ENCODE measurements at places on chromosomes 3 and 15.
A peak's percentile ranks its signal among the peaks of the same experiment; 100 is the strongest.

GRCh38 chr3:131535596-131535995 is 32.8 kb upstream of the MRPL3 start:
- no peak overlapping the region for H3K27ac ChIP-seq
- no peak for DNase-seq
- H3K4me3 ChIP-seq = no peak overlapping the region
- H3K27me3 ChIP-seq = no peaks in the 10 kb centered on the region
- no peaks in the 10 kb centered on the region for H3K4me1 ChIP-seq

DNA sequence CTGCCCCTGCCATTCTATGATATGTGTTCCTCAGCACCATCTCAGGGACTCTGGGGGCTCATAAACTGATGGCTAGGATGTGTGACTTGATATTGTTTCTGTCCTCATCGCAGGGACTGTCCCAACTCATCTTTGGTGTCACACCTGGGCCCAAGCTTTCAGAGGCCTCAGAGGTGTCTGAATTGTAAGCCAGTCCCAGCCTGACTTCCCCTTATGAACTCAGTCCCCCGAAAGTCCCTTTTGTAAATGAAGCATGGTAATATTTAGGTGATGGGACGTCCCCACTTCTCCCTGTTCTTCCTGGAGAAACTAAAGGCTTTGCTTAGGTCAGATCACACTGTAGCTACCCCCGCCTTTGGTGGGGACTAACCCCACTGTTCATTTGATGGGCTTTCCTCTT is 142.4 kb upstream of the TLE3 start:
- H3K27me3 ChIP-seq = peaks cover 39% of the 10 kb centered on the region
- peaks cover 44% of the 10 kb centered on the region for H3K4me1 ChIP-seq
- peaks cover 2% of the 10 kb centered on the region for H3K36me3 ChIP-seq
- H3K27ac ChIP-seq = no peak overlapping the region

- DNase-seq = peak; percentile 56
- peak overlapping the region; percentile 67 for H3K4me3 ChIP-seq
- peak overlapping the region; percentile 99 for H3K27ac ChIP-seq
- H3K27me3 ChIP-seq = no peaks in the 10 kb centered on the region
- H3K4me1 ChIP-seq = peaks cover 85% of the 10 kb centered on the region
These were observed 128.3 kb upstream of the BHLHE40 start for GRCh38 chr3:4850928-4851265.

GRCh38 chr15:29126821-29127461 is 142.7 kb downstream of the NSMCE3 start:
- H3K36me3 ChIP-seq = no peaks in the 10 kb centered on the region
- H3K27ac ChIP-seq = no peak overlapping the region
- H3K4me3 ChIP-seq = no peak overlapping the region
- no peaks in the 10 kb centered on the region for H3K4me1 ChIP-seq
- no peak for DNase-seq

GRCh38 chr15:94259863-94260262 is 28.5 kb downstream of the MCTP2 start:
- H3K36me3 ChIP-seq = peaks cover 29% of the 10 kb centered on the region
- peaks cover 69% of the 10 kb centered on the region for H3K4me1 ChIP-seq
- no peak overlapping the region for H3K4me3 ChIP-seq

DNA sequence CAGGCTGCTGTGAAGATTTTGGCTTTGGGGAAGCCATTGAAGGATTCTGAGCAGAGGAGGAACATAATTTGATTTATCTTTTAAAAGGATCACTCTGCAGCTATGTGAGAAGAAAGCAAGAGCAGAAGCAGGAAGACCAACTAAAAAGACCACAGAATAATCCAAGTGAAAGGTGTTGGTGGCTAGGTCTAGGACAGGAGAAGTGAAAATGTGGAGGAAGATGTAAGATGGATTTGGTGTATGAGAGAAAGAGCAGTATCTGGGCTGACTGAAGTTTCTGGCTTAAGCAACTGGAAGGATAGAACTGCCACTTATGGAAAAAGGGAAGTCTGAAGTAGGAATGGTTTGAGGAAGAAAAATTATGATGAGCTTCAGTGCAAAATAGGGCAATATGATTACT is 62.0 kb downstream of the SFMBT1 start:
- peaks cover 23% of the 10 kb centered on the region for H3K4me1 ChIP-seq
- DNase-seq = no peak
- no peaks in the 10 kb centered on the region for H3K27me3 ChIP-seq
- H3K4me3 ChIP-seq = peak overlapping the region; percentile 38

- no peak overlapping the region for H3K4me3 ChIP-seq
- no peak overlapping the region for H3K27ac ChIP-seq
- DNase-seq = no peak
- H3K27me3 ChIP-seq = no peaks in the 10 kb centered on the region
- H3K4me1 ChIP-seq = no peaks in the 10 kb centered on the region
These were observed 322.7 kb upstream of the ZNF717 start for GRCh38 chr3:76107935-76108570.

- H3K27me3 ChIP-seq = peaks cover 5% of the 10 kb centered on the region
- H3K27ac ChIP-seq = no peak overlapping the region
- no peak overlapping the region for H3K4me3 ChIP-seq
- DNase-seq = no peak
- no peaks in the 10 kb centered on the region for H3K4me1 ChIP-seq
- H3K36me3 ChIP-seq = no peaks in the 10 kb centered on the region
These were observed 206.7 kb downstream of the ZNF621 start for GRCh38 chr3:40731445-40731844.

- no peak overlapping the region for H3K27ac ChIP-seq
- peaks cover 2% of the 10 kb centered on the region for H3K27me3 ChIP-seq
- peaks cover 13% of the 10 kb centered on the region for H3K4me1 ChIP-seq
These were observed 4.0 kb downstream of the TMEM89 start for GRCh38 chr3:48617559-48617958.

GRCh38 chr3:28915741-28916500 is 364.9 kb upstream of the RBMS3 start:
- peaks cover 31% of the 10 kb centered on the region for H3K4me1 ChIP-seq
- no peak overlapping the region for H3K27ac ChIP-seq
- DNase-seq = no peak
- H3K27me3 ChIP-seq = peaks cover 10% of the 10 kb centered on the region
- no peak overlapping the region for H3K4me3 ChIP-seq

DNA sequence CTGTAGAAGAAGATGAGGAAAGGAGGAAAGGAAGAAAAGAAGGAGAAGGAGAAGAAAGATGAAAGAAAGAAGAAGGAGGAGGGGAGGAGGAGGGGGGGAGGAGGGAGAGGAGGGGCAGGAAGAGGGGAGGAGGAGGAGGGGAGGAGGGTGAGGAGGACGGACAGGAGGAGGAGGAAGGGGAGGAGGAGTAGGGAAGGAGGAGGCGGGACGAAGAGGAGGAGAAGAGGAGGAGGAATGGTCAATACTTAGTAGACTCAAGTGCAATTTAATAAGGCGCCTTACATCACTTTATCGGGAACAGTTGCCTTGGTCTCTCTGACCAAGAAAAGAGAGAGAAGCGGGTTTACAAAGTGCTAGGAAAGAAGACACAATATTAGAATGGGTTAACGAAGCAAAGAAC is 23.7 kb upstream of the NR2E3 start:
- DNase-seq = no peak
- peaks cover 1% of the 10 kb centered on the region for H3K4me1 ChIP-seq
- peaks cover 2% of the 10 kb centered on the region for H3K27me3 ChIP-seq
- no peak overlapping the region for H3K27ac ChIP-seq

DNA sequence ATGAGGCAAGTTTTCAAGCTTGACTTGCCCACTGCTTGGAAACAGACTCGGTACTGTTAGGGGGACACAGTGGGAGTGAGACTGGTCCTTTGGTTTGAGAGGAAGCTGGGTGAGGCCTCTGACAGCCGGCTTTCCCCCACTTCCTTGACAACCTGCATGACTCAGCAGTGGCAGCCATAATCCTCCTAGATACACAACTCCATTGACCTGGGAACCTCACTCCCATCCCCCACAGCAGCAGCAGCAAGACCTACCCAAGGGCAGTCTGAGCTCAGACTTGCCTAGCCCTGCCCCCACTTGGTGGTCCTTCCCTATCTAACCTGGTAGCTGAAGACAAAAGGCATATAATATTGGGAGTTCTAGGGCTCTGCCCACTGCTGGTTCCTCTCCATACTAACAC is 1043.5 kb upstream of the ALCAM start:
- no peaks in the 10 kb centered on the region for H3K36me3 ChIP-seq
- no peaks in the 10 kb centered on the region for H3K27me3 ChIP-seq
- no peaks in the 10 kb centered on the region for H3K4me1 ChIP-seq
- H3K27ac ChIP-seq = no peak overlapping the region
- no peak for DNase-seq
- H3K4me3 ChIP-seq = no peak overlapping the region

DNA sequence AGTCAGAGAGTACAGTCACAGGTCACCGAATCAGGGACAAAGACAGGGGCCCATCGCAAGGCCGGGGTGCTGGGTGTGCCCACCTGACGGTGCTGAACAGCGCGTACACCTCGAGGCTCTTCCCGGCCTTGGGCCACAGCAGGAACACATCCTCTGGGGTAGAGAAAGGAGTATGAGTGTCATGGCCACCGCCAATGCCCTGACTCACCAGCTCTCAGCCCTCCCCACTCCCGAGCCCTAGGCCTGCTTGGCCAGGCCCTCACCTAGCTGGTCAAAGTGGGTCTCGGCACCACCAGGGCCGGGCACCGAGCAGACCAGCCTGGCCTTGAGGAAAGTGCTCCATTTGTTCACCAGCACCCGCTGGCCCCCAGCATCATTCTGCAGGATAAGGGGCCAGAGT is 4.2 kb downstream of the SEMA3G start:
- no peaks in the 10 kb centered on the region for H3K36me3 ChIP-seq
- no peak for DNase-seq
- no peak overlapping the region for H3K27ac ChIP-seq

DNA sequence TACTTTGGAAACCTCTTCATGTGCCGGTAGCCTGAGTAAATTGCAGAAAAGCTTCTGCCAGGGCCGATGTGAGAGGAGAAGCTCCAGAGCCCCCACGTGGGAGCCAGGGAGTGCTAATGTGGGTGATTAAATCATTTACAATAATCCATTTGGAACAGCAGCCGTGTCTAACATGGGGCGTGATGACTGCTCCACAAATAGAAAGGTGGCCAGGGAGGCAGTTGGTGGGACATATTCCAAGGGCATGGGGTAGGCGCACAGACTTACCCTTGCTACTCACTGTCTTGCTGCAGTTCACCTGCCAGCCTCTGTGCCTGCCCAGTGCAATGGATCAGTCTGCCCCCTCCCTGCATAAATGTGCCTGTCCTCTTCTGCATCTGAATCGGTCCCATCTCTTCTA is 39.3 kb upstream of the INSYN1 start:
- H3K27me3 ChIP-seq = no peaks in the 10 kb centered on the region
- no peak overlapping the region for H3K27ac ChIP-seq
- H3K36me3 ChIP-seq = no peaks in the 10 kb centered on the region
- no peak for DNase-seq
- no peaks in the 10 kb centered on the region for H3K4me1 ChIP-seq

DNA sequence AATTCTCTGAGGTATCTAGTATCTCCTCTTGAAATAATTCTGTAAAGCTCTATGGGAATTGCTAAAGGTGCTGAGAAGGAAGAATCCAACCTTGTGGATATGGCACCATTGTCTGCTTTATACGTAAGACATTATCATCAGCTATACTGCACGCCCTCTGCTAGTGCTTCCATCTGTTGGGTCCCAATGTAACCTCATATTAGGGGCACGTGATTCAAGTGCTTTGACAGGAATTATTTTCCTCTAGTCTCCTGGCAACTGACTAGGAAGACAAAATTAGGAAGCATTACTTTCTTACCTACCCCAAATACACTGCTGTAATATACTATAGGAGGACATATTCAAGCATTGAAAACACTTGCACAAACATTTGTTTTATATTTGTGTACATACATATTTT is 24.0 kb downstream of the COPS2 start:
- DNase-seq = no peak
- H3K4me3 ChIP-seq = no peak overlapping the region
- H3K27me3 ChIP-seq = no peaks in the 10 kb centered on the region
- peaks cover 42% of the 10 kb centered on the region for H3K36me3 ChIP-seq
- H3K4me1 ChIP-seq = peaks cover 14% of the 10 kb centered on the region

GRCh38 chr3:11021611-11022011 is 29.1 kb downstream of the SLC6A1 start:
- H3K4me1 ChIP-seq = no peaks in the 10 kb centered on the region
- H3K4me3 ChIP-seq = no peak overlapping the region
- H3K36me3 ChIP-seq = no peaks in the 10 kb centered on the region
- H3K27me3 ChIP-seq = peaks cover 3% of the 10 kb centered on the region

- H3K36me3 ChIP-seq = no peaks in the 10 kb centered on the region
- no peak overlapping the region for H3K27ac ChIP-seq
These were observed 30.2 kb downstream of the KCNAB1 start for GRCh38 chr3:156150434-156151066.

DNA sequence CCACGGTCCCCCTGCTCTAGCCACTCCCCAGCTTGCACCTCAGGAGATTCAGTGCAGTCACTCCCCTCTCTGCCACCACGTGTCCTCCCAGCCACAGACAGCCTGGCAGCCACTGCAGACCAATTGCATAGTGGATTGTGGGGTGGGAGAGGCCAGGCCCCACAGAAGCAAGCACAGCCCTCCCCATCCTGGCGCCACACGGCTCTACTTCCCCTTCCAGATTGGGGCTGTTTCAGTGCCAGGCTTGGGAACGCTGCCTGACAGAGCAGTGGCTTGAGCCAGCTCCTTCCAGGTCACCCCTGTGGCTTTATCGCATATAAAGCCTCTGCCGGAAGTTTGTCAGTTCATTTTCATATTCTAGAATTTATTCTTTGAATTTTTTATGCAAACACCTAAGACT is 90.7 kb downstream of the TMEM266 start:
- H3K36me3 ChIP-seq = no peaks in the 10 kb centered on the region
- H3K4me3 ChIP-seq = no peak overlapping the region
- H3K27me3 ChIP-seq = peaks cover 23% of the 10 kb centered on the region
- no peaks in the 10 kb centered on the region for H3K4me1 ChIP-seq
- DNase-seq = no peak

- no peaks in the 10 kb centered on the region for H3K27me3 ChIP-seq
- no peak overlapping the region for H3K27ac ChIP-seq
- H3K36me3 ChIP-seq = no peaks in the 10 kb centered on the region
- H3K4me1 ChIP-seq = no peaks in the 10 kb centered on the region
These were observed 597.9 kb downstream of the IGSF11 start for GRCh38 chr3:118436697-118437262.

DNA sequence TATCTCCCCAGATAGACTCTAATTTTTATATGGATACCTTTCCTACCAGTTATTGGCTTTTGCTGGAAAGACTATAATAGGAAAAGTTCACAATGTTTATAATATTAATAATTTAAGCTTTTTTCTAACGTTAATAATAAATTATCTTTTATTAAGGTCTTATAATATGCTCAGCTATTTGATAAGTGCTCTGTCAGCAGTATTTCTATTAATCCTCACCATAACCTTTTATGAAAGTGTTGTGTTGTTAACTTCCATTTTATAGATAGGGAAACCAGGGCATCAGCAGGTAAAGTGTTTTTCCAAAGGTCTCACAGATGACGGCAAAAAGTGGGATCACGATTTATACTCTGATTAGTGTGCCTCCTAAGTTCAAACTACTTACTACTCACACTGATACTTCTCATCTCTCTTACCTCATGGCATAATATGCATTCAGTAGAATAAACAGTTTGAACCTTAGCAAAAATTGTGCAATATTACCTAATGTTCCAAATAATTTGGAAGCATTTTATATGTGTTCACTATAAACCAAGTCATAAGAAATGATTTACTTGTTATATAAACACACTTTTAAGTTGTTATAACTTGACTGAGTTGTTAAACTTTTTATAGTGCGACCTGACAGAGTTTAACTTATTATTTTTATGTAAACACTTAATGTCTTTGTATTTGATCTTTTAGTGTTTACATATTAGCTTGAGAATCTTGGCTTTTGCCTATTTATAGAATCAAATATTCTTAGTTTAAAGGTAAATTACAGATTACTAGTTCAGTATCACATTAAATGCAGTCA is 274.9 kb upstream of the DCBLD2 start:
- H3K27me3 ChIP-seq = peaks cover 4% of the 10 kb centered on the region
- DNase-seq = no peak
- no peak overlapping the region for H3K4me3 ChIP-seq
- H3K4me1 ChIP-seq = no peaks in the 10 kb centered on the region
- no peaks in the 10 kb centered on the region for H3K36me3 ChIP-seq
- no peak overlapping the region for H3K27ac ChIP-seq
